ENCODE measurements at places on chromosomes 7 and 10.

DNA sequence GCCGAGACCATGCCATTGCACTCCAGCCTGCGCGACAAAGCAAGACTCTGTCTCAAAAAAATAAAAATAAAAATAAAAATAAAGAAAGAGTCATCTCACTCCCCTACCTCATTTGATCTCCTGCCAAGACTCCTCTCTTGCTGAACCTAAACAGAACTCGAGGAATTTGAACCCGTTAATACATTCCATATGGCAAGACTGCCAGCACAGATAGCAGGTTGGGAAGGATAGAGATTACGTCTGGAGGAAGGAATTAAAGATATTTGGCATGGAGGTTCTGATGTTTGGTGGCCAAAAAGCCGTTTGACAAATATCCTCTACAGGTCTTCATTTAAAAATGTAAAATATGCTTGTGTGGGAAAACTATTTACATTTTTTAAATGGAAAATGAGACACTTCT lies 549.6 kb downstream of the HTR7 start:
- no peak for DNase-seq

DNA sequence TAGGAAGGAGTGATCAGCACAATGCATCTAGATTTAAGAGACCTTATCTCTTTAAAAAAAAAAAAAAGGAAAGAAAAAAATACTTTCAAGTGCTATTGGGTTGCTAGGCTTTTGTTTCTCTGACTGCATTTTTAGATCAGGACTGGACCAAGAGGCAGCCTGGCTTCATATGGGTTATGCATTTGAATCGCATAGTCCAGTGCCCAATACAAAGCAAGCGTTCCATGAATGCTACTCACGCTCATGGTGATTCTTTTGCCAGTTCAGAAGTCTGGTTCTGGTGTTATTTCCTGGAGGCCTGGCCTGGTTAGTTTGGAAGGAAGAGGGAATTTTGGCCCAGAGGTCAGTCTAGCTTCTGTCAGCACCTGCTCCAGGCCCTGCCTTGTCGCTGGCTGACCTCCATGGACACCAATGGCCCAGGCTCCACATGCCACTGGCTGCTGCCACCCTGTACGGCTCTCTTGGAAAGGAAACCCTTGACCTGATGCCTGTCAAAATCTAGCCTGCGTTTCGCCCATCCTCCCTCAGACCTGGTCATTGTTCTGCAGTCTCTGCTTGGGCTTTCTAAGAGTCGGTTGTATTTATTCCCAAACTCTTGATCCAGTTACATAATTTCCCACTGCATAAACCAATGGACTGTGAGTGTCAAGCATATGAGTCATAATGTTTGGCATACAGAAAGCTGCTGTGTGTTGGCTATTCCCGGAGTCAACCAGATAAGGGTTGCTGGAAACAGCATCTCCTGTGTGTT lies 74.3 kb upstream of the MKX start:
- peak; percentile 64 for DNase-seq

GRCh38 chr10:12704488-12704887 lies 297.0 kb downstream of the CCDC3 start:
- no peak for DNase-seq

DNA sequence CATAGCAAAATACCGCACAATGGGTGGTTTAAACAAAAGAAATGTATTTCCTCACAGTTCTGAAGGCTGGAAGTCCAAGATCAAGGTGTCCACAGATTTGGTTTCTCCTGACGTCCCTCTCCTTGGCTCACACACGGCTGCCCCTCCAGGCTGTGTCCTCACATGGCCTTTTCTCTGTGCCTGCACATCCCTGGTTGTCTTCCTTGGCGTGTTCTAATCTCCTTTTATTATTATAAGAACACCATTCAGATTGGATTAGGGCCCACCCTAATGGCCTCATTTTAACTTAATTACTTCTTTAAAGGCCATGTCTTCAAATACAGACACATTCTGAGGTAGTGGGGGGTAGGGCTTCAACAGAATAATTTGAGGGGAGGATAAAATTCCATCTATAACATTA lies 87.9 kb downstream of the FZD1 start:
- no peak for DNase-seq

GRCh38 chr7:31851119-31851518 lies 164.1 kb downstream of the PPP1R17 start:
- no peak for DNase-seq

- no peak for DNase-seq
These were observed 192.5 kb downstream of the GFRA1 start for GRCh38 chr10:116080553-116080952.

GRCh38 chr10:118571123-118571522 lies 24.3 kb downstream of the PRLHR start:
- DNase-seq = peak; percentile 87

All from sigmoid colon (tissue), 7 donors.